HuH-7 (cell line): ENCODE measurements at places on chromosomes 4 and X.

DNA sequence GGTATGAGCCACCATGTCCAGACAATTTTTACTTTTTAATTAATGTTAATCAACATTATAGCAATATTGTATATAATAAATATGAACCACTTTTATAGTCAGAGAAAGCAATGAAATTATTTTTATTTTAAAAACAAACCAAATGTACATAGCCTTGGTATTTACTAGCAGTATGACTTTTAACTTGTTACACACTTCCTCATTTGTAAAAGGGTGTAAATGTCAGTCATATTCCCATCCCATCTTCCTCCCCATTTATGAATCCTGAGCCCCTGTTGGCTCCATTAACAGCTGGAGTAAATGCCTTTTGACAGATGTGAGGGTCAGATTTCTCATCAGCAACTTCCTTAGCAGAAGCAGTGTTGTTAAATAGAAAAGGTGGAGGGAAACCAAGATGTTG, 179.6 kb upstream of the SPRY1 start:
- no peak for DNase-seq

GRCh38 chr4:127988638-127989037, 23.4 kb downstream of the ABHD18 start:
- no peak for DNase-seq

- DNase-seq = no peak
These were observed 36.3 kb upstream of the AREG start for GRCh38 chr4:74408639-74409038.

- no peak for DNase-seq
These were observed 641.5 kb downstream of the FAT4 start for GRCh38 chr4:125956276-125956675.

DNA sequence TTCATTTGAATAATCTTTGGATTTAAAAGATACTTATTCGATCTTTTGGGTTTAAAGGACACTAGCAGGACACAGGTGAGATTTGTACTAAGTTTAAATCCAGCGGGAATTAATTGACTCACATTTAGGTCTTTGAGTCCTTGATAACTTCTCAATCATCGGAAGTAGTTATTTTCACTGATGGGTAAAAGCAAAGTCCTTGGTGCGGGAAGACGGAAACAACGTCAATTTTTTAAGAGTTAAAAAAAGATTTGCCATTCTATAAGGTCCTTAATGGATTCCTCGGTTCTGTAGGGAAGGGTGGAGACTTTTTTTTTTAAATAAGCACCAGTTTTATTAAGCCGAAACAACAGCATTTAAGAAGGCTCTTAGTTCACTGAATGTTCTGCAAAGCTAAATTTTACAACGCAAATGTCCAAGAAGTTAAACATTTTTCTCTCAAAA, 2.9 kb downstream of the TMSB4X start:
- no peak for DNase-seq

DNA sequence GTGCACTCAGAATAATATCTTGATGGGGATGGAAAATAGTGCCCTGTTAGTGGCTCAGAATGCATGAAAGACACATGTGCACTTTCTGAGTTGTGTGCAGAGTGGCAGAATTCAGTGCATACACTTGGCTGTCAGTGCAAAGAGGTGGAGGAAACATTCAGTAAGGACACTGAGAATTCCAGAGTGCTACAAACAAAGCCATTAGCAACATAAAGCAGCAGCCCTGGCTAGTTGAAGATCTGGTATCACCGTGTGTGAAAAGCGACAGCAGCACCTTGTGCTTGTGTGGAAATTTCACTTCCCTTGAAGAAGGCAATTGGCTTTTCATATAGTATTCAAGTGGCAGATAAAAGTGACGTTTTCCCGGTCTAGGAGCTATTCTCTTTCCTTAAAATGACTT, 810.4 kb downstream of the TRIML1 start:
- DNase-seq = no peak

DNA sequence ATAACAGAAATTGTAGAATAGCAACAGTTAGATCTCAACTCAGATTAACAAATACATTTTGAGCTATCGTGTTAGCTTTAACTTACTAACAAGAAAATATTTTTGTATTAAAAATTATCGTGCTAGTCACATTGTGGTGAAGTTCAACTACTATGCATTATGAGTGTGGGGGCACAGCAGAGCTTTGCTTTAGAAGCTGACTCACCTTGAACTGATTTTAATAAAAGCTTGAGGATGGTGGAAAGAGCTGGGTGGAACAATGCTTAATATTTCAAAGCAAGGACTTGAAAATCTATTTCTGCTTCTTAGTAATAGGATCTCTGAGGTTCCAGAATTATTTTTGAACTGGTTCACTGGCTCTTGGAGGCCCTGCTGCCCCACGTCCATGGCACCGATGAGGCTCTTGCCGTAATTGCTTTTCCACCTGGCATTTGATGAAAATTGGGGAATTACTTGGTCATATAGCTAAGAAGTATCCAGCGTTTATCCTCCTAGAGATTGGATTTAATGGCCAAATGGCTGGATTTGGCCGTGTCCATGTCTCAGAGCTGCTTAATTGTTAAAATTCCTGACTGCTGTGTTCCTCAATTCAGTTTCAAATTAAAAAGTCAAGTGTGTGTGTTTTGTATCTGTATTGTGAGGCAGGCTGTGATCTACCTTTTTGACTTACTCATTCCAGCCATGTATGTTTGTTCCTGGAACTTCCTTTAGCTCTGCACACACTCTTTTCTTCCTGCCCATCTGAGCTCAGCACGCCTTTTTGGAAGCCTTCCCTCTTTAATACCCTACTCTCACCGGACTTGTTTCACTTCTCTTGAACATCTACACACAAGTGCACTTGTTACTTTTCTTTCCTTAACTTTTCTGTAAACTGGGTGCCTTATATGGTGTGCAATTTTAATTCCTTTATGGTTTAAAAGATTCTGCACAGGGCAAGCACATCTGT, 66.6 kb upstream of the LIMCH1 start:
- no peak for DNase-seq

GRCh38 chrX:136055651-136056221, 70.5 kb downstream of the SLC9A6 start:
- no peak for DNase-seq

DNA sequence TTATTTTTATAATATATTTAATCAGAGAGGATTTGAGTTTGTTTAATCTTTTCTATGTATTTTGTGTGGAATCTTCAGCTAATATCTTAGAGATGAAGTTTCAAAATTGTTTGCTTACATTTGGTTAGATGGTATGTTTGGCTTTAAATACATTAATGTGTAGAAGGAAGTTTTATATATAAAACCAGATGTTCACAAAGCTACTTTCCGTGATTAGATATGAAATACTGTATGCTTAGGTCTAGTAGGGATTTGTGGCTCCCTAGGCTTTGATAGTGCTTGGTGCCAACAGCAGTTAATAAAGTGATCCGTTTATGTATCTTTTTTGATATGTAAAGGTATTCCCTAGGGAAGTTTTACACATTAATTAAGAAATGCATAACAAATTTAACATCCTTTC, 223.0 kb downstream of the ARHGAP10 start:
- DNase-seq = no peak

GRCh38 chr4:170198747-170199146, 109.0 kb upstream of the AADAT start:
- no peak for DNase-seq

GRCh38 chr4:13905543-13905942, 278.0 kb upstream of the BOD1L1 start:
- DNase-seq = no peak

DNA sequence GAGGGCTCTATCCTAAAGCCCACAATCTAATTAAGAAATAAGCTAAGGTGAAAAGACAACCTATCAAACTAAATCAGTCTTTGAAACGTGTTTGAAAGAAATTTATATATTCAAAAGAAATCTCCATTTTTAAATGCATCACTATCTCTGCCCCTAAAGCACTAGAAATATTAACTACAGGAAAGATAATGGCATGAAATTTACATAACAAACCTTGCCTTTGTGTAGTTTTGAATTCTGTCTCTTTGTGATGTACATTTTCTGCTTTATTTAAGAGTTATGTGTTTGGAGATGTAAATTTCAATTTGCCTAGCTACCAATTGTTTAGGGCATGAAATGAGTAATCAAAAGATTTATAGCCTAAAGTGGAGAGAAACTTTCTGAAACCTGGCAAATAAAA, 286.1 kb upstream of the TBX22 start:
- DNase-seq = no peak

- DNase-seq = peak; percentile 0
These were observed 181.6 kb downstream of the UGT8 start for GRCh38 chr4:114780205-114780604.
